Stimulated activated CD8-positive, alpha-beta memory T cell treated with anti-CD3 and anti-CD28 coated beads, Interleukin-7, amount 100 ng/mL, for 24 hours (primary cell): ENCODE measurements at places on chromosomes 16 and 17.

DNA sequence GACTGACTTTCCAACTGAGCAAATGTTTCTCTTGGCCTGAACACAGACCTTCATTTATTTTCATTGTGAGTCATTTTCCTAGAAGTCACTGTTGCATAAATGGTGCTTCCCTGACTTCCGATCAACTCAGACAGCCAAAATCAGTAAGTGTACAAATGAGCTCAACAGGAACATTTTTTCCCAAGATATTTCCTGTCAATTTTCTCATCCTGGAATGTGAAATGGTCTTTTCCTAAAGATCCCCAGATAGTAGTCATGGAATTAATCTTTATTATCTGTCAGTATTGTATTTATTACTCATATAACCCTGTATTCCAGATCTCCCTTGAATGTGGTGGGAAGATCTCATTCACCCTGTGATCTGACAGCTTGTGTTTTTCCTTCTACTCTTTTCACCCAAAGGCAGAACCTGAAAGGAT lies 360.3 kb upstream of the KIF2B start:
- DNase-seq, result no peak

DNA sequence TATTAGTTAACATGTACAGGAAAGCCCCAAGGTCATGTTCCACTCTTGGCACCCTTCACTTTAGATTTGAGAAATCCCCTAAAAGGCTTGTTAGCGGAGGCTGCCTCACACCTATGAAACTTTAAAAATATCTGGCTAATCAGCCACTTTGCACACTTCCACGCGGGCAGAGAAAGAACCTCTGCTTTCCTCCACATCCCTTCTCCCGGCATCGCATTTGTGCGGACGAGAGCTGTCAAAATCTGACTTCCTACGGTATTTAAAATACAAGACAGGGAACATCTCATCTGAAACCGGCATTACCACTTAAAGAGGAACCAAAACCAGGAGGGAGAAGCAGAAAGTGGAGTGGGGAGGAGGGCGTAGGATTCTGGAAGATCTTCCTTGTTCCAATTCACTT lies 422.3 kb downstream of the TMEM114 start:
- DNase-seq, result no peak

- no peak for DNase-seq
Measured at GRCh38 chr16:72664056-72664508, 383.8 kb downstream of the ZFHX3 start.

GRCh38 chr17:71511266-71511995 lies 609.4 kb upstream of the SOX9 start:
- no peak for DNase-seq

DNA sequence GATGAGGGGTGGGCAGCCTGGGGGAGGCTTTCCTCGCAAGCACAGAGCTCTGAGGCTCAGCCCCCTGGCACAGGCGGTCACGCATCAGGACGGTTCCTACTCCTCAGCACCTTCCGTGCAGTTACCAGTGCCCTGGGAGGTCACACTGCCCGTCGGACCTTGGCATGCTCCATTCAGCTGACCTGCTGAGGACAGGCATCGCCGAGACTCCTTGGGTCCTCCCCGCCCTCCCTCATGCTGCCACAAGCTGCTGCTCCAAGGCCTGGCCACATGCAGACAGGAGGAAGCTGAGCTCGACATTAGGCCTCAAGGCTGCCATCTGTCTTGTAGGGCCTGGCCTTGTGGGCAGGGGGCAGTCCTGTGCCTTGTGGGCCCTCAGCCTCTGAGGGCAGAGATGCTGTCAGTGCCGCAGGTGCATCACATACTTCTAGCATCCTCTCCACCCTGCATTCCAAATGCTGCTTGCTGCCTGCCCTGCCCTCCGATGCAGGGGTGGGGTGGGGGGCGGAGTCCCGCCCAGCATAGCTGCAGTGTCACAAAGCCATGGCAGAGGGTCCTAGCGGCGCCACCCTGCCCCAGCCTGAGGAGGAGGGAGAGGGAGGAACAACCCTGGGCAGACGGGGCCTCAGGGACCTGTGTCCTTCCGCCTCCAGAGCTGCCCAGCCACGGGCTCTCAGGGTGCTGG lies 9.3 kb downstream of the C16orf90 start:
- no peak for DNase-seq

- DNase-seq, result no peak
Measured at GRCh38 chr16:68420366-68420942, 27.9 kb downstream of the SMPD3 start.

DNA sequence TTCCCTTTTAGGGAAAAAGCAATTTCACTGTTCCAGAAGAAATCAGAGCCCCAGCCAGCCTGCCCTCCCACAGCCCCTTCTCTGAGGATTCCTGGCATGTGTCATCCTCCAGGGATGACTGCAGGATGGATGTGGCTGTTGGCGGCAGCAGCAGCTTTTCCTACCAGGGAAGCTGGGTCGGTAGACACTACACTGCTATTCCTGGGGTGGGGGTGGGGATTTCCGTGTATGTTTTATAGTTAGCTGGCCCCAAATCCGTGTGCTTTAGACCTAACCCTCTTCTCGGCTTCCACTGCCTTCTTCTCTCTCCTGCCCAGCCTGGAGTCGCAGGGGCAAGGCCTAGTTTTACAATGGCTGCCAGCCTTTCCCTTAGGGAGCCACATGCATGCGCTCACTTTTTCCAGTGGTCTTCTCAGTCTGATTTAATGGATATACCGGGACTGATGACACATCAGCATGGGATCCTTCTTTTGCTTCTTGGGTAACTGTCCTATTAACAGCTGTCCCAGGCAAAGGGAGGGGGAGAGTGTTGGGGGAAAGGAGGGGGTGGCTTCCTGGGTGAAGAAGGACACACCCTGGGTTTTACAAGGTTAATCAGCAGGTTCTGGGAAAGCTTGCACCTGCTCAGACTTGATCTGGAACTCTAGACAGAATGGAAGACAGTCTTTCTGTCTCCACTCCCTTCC lies 2.7 kb upstream of the NFE2L1 start:
- no peak for DNase-seq

GRCh38 chr16:48318630-48319029 lies 66.6 kb downstream of the SIAH1 start:
- DNase-seq, result no peak

- no peak for DNase-seq
Measured at GRCh38 chr17:6427279-6427781, 7.6 kb downstream of the AIPL1 start.

DNA sequence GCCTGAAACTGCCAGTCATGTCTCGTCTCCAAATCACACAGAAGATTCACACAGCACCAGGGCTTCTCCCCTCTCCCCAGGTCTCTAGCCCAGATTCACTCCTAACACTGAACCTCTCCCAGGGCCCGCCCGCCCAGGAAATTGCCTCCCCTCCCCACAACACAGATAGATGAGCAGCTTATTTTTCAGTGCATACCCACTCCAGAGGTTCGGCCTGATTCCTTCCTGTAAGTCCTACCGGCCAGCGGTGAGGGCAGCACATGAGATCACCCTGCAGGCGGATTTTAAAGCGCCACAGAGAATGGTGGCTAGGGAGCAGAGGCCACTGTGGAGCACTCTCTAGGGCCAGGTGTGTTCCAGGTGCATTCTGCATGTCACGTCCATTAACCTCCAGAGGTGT lies 301.8 kb downstream of the IRF8 start:
- no peak for DNase-seq

DNA sequence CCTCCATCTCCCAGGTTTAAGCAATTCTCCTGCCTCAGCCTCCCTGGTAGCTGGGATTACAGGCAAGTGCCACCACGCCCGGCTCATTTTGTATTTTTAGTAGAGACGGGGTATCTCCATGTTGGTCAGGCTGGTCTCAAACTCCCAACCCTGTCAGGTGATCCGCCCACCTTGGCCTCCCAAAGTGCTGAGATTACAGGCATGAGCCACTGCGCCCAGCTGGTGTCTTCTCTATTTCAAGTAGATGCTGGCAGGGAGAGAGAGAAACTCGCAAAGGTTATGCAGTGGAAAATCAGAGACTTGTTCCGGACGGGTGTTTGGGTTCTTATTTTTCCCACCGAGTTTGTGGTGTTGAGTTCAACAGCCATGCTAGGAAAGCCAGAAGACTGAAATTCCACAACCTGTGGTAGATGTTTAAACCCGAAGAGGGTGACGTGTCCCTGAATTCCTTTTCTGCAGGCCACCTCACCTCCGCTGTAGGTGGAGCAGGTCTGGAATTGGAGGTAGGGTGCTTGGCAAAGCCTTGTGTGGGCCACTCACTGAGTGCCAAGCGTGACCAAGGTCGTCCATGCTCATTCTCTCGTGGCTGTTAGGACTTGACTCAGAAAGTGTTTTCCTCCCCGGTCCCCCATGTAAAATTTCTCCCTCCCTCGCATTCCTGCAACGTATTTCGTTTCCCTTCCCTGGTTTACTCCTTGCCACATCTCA lies 7.3 kb upstream of the ZDHHC7 start:
- no peak for DNase-seq

DNA sequence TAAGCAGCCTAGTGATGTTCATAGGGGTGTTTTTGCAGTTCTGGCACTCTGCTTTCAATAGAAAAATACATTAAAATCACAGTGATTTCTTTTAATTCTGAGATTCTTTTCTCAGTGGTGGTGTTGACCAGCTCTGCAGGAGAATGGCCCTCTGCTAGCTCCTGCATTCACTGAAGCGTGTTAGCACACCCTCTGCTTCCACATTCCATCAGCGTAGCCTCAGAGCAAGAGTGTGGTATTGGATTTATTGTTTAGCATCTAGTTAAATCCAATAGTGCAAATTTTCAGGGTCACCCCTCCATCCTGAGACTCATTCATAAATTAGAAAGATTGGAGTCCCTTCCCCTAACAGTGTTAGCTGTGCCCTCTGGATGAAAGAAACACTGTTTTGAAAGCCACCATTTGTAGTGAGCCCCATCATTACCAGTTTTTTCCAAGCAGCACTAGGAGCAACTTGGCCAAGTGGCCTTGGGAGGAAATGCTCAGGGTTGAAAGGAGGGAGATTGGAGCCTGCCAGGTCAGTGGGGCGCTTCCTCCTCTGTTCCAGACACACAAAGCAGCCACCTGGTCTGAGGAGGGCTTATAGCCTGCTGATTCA lies 45.7 kb downstream of the B9D1 start:
- no peak for DNase-seq

GRCh38 chr17:45143767-45144198 lies 4.5 kb upstream of the HEXIM1 start:
- DNase-seq, result no peak

- DNase-seq, result no peak
Measured at GRCh38 chr17:53406907-53407306, 415.8 kb upstream of the KIF2B start.

DNA sequence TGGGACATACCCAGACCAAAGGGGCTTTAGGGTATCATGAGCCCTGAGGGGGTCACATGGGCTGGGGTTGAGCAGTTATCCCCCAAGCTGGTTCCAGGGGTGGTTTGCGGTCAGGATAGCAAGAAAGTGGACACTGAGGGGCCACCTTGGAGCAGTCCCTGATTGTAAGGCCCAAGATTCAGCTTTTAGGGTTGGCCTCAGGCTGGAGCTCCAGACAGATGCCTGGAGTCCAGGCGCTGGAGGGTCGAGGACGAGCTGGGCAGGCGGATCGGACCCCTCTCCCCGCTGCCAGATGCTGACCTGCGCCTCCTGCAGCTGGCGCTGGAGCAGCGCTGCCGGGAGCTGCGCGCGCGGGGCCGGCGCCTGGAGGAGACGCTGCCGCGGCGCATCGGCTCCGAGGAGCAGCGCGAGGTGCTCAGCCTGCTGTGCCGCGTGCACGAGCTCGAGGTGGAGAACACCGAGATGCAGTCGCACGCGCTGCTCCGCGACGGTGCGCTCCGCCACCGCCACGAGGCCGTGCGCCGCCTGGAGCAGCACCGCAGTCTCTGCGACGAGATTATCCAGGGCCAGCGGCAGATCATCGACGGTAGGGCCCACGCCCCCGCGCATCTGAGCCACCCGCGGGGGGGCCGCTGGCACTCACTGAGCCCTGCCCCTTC lies 10.0 kb downstream of the BTBD17 start:
- DNase-seq, result no peak

GRCh38 chr17:48173191-48173984 lies 65.8 kb downstream of the SNX11 start:
- DNase-seq, result no peak

GRCh38 chr16:52729731-52730130 lies 182.8 kb upstream of the TOX3 start:
- DNase-seq, result no peak

GRCh38 chr17:73768691-73769090 lies 124.4 kb upstream of the SDK2 start:
- no peak for DNase-seq

- DNase-seq, result no peak
Measured at GRCh38 chr17:22202702-22203101, 510.4 kb downstream of the KCNJ18 start.

DNA sequence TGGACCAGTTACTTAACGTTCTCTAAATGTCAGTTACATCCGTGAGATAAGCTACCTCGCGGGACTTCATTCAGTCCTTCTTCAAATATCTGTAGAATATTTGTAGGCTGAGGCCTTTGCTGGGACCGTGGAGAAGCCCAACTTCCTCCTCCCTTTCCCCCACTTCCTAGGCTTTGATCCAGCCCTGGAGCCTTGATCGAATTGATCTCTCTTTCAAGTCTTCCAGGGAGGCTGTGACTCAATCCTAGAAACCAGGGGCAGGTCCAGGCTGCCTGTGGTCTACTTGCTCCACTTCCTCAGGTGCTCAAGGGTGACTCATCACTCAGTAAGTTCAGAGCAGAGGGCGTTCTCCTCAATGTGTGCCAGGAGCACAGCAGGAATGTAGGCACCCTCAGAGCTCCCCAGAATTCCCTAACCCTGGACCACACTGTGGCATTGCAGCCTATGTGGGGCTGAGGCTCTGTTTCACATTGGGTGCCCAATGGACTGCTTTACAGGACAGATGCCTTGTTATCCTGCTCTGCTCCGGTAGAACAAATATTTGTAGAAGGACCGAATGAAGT lies 11.2 kb upstream of the CEP20 start:
- DNase-seq, result no peak

GRCh38 chr17:49505854-49506253 lies 10.8 kb downstream of the NGFR start:
- DNase-seq, result no peak
